ENCODE measurements at places on chromosomes 2 and 18.
A peak's percentile ranks its signal among the peaks of the same experiment; 100 is the strongest.

- peak; percentile 76 for DNase-seq
These were observed 417.5 kb downstream of the NUP35 start for GRCh38 chr2:183541766-183542165.

DNA sequence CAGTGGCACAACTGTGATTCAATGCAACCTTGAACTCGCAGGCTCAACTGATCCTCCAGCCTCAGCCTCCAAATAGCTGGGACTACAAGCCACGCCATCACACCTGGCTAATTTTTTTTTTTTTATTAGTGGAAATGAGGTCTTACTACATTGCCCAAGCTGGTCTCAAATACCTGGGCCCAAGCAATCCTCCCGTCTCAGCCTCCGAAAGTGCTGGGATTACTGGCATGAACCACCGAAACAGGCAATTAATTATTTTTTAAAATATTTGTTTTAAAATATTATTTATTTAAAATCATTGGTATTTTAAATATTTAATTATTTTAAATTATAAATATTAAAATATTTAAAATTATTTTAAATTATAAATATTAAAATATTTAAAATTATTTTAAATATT is 24.5 kb downstream of the SRBD1 start:
- DNase-seq = no peak

GRCh38 chr2:545711-546650 is 131.2 kb downstream of the TMEM18 start:
- no peak for DNase-seq

DNA sequence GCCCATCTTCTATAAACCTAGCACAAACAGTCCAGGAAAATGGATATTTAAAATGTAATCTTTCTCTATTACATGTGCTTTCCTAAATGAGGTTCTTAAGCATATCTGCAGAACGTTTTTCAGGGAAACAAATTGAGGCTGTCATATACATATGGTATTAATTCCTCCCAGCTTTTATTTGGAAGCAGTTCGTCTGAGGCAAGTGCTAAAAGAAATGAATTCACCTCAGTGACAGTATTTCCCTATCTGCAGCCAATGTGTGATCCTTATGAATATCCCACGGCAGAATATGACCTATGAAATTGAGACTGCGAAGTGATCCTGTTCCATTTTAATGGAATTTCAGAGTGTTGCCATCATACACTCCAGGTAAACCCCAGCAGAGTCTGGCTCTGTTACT is 7.1 kb downstream of the MYOM1 start:
- DNase-seq = no peak

DNA sequence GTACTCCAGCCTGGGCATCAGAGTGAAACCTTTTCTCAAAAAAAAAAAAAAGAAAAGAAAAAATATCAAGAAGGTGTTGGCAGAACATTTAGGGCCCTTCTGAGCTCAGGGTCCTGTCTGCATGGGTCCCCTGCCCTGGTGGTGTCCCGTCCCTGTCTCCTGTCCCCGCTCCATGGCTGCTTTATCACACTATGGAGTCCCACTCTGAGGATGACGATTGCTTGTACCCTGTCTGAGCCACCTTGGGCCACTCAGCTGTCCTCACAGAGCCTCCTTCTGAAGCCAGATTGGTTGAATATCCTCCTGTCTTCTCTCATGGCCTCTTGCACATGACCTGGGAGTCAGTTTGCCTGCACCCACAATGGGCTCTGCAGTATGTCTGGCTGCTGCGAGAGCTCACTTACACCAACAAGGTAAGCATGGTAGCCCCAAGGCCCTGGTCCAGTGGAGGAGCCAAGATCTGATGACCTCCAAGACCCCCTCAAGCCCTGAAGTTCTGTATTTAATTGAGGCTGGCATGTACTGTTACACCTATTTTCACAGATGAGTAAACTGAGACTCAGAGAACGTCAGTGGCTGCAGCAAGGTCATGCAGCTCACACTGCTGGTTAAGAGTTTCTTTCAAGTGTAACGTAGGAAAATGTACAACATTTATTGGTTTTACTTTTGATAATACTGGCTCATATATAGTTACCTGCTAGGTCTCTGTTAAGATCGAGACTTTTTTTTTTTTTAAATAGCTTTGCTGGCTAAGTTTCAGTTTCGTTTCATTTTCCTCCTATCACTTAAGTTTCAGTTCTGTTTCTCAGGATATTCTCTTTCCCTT is 16.9 kb upstream of the ZCCHC2 start:
- peak; percentile 55 for DNase-seq

DNA sequence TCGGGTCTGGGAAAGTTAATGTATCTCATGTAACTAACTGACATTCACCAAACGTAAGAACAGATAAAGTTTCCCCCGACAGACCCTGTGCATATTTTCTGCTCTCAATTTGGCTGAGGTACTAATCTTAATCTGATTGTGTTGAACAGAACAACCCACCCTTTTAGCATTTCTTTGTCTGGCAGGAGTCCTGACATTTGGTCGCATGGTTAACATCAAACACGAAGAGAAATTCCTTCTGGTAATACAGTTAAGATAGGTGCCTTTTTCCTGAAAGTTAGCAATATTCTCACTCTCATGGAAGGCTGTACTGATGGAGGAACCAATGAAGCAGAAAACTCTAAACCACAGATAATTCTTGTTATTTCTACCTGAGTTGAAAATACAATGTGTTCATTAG is 520.8 kb downstream of the PARD3B start:
- DNase-seq = peak; percentile 46

- no peak for DNase-seq
These were observed 25.4 kb downstream of the UBE2E3 start for GRCh38 chr2:181005809-181006208.

- peak; percentile 76 for DNase-seq
These were observed 45.2 kb upstream of the ST3GAL5 start for GRCh38 chr2:85933753-85934594.

- DNase-seq = no peak
These were observed 25.2 kb downstream of the HRH4 start for GRCh38 chr18:24485681-24486080.

GRCh38 chr18:49476664-49477411 is 10.2 kb downstream of the C18orf32 start:
- peak; percentile 96 for DNase-seq

DNA sequence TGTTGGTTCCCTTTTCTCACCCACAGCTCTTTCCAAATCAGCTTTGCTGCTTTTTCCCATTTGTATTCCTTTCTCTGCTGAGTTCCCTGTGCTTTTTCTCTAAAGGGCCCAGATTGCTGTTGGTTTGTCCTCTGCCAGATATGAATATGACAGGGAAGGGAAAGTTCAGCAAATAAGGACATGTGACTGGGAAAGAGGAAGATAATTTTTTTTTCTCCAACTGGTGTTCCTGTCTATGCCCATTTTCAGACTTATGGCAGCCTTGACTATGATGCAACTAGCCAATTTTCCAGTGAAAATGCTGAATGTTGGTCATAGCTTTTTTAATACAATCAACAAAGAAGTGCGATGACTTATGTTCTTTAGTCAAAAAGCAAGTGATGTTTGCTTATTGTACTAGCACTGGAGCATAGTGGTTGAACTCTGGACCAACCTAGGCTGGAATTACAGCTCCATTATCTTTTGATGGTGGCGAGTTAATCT is 7.7 kb downstream of the MDH1 start:
- DNase-seq = no peak

GRCh38 chr2:15579641-15580040 is 12.0 kb upstream of the DDX1 start:
- peak; percentile 89 for DNase-seq

DNA sequence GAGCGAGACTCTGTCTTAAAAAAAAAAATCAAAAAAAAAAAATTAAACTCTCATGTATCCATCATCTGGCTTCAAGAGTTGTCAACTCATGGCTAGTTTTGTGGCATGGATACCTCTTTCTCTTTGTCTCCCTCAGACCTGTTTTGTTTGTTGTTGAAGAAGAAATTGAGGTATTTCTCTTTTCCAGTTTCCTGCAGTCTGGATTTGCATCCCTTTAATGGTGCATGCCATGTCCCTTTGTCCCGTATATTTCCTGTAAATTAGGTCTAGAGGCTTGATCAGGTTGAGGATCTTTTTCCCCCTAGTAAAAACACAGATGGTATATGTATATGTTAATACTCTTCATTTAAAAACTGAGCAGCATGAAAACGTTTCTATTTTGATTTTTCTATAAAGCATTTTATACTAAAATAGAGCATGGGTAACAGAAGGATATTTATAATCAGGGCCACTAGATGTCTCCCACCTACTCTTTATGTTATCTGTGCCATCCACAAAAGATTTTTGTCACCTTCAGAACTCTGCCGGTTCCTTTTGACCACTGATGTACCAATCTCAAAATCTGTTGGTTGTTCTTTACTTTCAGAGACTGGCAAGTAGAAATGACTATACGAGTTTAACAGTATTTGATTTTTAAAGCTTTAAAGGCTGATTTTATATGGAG is 80.1 kb downstream of the GALNT1 start:
- DNase-seq = no peak

DNA sequence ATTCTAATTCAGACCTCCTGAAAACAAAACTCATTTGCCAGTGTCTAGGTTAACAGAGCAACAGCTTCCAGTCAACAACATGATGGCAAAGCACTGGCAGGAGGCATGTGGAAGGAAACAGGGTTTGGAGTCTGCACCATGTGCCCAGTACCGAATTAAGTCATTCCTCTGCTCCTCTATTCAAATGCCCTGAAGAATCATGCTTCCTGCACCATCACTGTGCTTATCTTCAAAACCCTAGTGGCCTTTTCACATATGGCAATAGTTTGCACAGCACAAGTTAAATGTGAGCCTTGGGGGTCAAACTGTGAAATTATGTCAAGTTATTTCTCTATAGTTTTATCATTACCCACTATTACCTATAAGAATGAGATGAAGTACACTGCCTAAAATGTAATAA is 75.4 kb upstream of the GRB14 start:
- no peak for DNase-seq

DNA sequence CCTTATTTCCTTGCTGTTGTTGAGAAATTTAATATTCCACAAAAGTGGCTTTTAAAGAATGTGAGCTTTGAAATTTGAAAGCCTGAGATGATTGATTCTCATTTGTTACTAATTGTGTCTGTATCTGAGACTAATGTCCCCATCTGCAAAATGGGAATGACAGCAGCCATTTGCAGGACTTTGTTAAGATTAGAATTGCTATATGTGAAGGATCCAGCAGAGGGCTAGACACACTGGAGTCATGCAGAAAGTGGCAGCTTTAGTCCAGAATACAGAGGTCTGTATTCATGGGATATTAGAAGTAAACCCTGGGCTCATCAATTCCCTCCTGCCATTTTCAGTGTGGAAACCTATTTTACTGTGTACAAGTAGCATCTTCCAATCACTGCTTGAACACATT is 296.5 kb upstream of the GYPC start:
- DNase-seq = peak; percentile 8

DNA sequence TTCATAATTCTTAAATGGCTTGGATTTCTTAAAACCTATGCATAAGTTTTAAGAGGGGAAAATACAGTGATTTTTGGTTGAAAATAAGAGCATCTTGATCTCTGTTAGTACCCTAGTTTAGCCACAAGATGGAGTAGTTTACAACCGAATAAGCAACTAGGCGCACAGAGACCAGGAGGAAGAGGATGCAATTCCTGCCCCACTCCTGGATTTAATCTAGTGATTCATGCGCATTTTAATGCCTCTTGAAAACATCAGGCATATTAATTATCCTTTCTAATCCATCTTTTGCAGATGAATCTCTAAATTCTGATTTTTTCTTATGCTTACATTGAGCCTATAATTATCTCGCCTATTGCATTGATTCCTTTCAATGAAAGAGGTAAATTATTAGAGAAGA is 76.7 kb downstream of the MRPS9 start:
- peak; percentile 71 for DNase-seq

GRCh38 chr2:120239488-120240287 is 13.0 kb upstream of the RALB start:
- peak; percentile 89 for DNase-seq

DNA sequence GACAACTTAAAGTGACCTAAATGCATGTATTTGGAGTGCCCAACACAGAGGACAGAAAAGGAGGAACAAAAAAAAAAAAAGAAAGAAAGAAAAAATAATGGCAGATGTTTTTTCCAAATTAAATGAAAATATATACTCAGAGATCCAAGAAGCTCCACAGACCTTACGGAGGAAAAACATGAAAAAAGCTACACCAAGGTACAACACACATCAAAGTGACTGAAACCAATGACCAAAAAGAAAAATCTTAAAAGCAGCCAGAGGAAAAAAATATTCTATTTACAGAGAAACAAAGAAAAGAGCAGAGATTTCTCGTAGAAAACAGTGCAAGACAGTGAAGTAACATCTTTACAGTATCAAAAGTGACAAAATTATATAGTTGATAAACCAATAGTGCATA is 5.1 kb downstream of the FANCL start:
- no peak for DNase-seq

GRCh38 chr2:40120957-40121356 is 330.9 kb downstream of the SLC8A1 start:
- DNase-seq = no peak

- DNase-seq = peak; percentile 71
These were observed 6.5 kb upstream of the KCNG2 start for GRCh38 chr18:79790996-79791972.

DNA sequence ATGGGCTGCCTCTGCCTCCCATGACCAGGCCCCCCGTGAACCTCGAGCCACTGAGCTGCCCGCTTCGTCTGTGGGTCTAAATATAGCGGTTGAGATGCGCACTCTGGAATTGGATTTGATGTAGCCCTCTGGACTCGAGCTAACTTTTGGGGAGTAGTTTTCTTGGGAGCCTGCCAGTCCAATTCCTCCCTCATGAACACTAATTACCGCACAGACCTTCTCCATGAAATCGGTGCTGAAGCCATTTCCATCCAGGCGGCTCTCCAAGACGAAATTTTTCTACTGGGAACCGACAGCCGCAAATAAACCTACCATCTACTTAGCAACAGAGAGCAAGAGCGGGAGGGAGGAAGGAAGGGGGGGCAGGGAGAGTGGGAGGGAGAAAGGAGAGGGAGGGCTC is 63.6 kb downstream of the CELF4 start:
- no peak for DNase-seq

GRCh38 chr18:39199231-39199855 is 1633.7 kb upstream of the CELF4 start:
- no peak for DNase-seq

GRCh38 chr2:157258520-157259326 is 1.2 kb downstream of the GALNT5 start:
- DNase-seq = no peak

- no peak for DNase-seq
These were observed 97.0 kb downstream of the NEB start for GRCh38 chr2:151637271-151637781.

DNA sequence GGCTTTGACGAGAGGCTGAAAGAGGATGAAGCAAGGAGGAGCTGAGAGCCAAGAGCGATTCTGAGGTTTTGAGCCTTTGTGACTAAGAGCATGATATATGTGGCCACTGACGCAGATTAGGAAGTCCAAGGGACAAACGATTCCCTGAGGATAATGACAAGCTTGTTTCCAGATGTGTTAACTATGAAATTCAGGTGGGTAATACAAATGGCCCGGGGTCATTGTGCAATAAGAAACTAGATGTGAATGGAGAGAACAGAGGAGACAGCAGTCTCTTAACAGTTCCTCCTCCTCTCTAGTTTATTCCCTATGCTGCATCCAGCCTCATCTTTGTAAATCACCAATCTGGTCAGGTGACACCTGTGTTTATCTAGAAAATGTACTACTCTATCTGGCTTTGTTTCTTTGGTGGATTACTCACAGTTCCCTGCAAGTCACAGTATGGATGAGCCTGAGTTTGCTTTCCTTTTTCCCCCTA is 84.2 kb downstream of the SOCS6 start:
- DNase-seq = peak; percentile 74

GRCh38 chr18:63095768-63096167 is 223.8 kb downstream of the BCL2 start:
- DNase-seq = no peak

Measured in renal cortical epithelial cell (primary cell).